ENCODE measurements at places on chromosomes 1 and 21.
A peak's percentile ranks its signal among the peaks of the same experiment; 100 is the strongest.

- no peak for DNase-seq
Measured at GRCh38 chr1:78171736-78172590, 126.2 kb downstream of the GIPC2 start.

GRCh38 chr1:182355723-182356098 is 35.9 kb downstream of the GLUL start:
- DNase-seq: no peak

- DNase-seq: peak; percentile 59
Measured at GRCh38 chr21:17454315-17455027, 58.4 kb upstream of the CXADR start.

GRCh38 chr1:45612941-45613579 is 10.8 kb downstream of the CCDC17 start:
- DNase-seq: no peak

GRCh38 chr1:201570886-201571624 is 32.1 kb downstream of the NAV1 start:
- DNase-seq: no peak

DNA sequence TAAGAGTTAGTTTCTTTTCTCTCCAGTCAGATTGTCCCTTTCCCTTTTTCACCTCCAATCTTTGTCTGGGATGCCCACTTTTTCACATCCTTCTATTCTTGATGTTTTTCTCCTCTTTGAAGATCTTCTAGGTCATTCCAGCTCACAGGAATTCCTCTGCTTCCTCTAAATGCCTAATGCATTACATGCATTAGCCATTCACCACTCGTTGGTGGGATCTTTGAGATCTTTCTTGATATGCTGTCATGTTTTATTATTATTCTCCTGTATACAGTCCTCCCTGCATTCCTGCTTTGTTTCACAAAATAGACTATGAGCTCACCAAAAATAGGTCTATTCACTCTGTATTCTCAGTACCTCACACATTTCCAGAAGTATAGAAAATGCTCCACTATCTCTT is 129.0 kb downstream of the LYPLAL1 start:
- DNase-seq: no peak

- no peak for DNase-seq
Measured at GRCh38 chr1:104878203-104878909, 1128.7 kb downstream of the AMY1C start.

DNA sequence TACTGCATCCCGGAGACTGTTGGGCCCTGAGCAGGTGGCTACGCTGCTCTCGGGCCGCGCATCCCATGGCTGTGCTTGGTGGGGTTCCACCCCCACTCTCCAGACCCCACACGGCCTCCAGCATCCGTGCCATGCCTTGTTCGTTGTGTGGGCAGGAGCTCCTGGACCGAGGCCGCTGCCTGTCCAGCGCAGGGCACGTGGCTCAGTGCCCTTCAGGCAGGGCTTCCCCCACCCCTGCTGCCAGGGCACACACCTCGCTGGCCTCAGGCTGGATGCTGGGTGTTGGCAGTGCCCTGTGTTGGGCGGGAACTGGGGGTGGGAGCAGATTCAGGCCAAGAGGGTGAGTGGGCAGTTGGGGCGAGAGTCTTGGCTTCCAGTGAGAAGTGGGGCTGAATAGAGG is 9.9 kb downstream of the PRKCZ start:
- no peak for DNase-seq

DNA sequence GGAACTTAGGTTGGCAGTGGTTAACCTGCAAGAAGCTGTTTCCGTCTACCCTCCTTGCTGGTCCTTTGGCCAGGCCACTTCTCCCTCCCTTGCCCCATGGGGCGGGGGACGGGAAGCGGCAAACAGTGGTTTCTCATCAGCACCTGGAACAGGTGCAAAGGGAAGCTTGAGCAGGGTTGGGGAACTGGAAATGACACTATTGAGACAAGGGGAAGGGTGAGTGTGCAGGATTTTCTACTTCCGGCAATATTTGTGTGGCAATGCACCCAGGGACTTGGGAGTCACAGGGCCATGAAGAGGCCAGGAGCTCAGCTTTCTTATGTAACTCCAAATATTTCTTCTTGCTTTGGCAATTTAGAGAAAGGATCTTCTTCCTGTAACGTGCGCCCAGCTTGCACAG is 29.0 kb upstream of the SARS1 start:
- no peak for DNase-seq

DNA sequence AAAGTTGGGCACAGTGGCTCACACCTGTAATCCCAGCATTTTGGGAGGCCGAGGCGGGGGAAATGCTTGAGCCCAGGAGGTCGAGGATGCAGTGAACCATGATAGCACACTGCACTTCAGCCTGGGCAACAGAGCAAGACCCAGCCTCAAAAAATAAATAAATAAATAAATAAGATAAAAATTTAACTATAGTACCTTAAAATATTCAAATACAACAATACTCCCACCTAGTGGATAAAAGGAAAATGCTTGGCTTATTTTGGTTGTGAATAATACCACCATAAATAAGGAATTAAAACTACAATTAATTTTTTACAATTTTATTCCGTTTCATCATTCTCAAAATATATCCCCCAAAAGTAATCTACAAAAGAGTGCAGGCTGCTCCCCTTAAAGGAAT is 8.1 kb downstream of the PSMG1 start:
- no peak for DNase-seq

- no peak for DNase-seq
Measured at GRCh38 chr1:52140633-52141512, 1.0 kb upstream of the ZFYVE9 start.

- DNase-seq: peak; percentile 47
Measured at GRCh38 chr1:204633665-204634064, 51.9 kb downstream of the LRRN2 start.

- DNase-seq: no peak
Measured at GRCh38 chr1:151715726-151716404, 738 bp downstream of the CELF3 start.

GRCh38 chr21:46095814-46096595 is 1.9 kb upstream of the COL6A2 start:
- DNase-seq: no peak

DNA sequence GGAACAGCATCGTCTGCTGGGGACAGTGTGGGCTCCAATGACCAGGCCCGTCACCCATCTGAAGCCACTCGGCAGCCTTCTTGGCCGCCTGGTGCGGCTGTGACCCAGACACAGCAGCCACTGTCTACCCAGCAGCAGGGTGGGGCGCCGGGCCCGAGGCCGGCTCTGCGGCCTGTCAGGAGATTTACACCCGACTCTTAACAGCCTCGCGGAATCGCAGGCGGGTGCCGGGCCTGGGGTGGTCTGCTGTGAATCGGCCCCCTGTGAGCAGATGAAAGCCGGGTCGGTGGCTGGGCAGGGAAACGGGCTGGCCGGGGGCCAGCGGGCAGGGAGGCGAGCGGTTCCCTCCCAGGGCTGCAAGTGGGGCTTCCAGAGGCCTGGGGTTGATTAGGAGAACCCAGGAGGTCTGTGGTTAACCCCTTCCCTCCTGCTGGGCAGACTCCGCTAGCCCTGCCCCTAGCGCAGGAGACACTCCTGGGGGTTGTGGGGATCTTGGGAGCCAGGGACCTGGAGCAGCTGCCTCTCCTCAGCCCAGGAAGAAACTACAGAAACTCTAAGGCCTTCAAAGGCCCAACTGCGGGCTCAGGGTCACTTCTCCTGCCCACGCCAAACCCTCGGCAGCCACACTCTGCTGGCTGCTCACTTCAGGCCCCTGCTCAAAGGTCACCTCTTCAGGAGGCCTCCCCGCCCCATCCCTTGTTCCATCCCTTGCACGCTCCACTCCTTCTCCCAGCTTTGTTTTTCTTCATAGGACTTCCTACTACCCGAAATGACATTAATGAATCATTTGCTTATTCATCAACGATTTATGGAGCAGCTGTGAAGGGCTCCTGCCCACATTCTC is 15.6 kb downstream of the RUNX3 start:
- DNase-seq: peak; percentile 49

DNA sequence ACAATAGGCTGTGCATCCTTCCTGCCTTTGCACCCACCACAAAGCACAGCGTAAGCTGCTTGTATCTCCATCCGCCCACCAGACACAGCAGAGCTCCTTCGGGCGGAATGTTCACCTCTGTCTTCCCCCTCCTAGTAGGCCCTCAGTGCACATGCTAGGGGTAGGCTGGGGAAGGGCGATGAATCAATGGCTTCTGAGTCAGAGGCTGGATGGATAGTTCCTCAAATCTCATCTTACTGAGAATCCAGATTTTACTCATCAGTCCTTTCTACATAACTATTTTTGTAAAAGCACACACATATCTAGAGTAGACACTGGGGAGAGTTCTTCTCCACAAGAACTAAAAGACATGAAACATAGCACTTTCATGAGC is 73.8 kb downstream of the BCAR3 start:
- DNase-seq: peak; percentile 67

GRCh38 chr1:67250051-67250653 is 57.5 kb upstream of the IL12RB2 start:
- DNase-seq: no peak

DNA sequence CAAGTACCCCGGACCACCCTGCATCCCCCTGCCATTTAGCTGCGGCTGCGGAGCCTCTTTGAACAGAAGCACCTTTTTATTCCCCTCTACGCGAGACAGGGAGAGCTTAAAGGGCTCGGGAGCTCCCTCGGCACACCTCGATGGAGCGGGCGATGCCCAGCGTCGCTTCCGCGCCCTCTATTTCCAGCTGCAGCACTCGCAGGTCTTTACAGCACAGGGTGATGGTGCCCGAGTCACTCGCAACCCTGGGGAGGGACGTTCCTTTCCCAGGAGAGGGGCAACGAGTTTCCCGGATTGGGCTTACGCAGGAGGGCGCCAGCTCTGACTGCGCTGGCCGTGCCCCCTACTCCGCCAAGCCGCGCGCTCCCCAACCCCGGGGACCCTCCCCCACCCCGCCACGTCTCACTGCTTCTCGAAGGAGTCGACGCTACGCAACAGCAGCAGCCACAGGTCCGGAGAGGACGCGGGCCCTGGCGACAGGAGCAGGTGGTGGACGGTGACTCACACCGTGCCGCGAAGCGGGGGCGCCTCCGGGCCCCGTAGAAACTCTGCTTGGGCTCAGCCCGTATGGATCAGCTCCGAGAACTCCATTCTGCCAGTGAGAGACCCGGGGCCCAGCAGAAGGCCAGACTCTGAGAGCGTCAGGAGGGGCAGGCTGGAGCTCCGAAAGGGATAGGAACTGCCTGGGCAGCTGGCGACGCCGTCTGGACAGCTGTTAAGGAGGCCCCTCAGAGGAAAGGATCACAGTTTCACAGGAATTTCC is 5.8 kb upstream of the FAM167B start:
- DNase-seq: peak; percentile 10

DNA sequence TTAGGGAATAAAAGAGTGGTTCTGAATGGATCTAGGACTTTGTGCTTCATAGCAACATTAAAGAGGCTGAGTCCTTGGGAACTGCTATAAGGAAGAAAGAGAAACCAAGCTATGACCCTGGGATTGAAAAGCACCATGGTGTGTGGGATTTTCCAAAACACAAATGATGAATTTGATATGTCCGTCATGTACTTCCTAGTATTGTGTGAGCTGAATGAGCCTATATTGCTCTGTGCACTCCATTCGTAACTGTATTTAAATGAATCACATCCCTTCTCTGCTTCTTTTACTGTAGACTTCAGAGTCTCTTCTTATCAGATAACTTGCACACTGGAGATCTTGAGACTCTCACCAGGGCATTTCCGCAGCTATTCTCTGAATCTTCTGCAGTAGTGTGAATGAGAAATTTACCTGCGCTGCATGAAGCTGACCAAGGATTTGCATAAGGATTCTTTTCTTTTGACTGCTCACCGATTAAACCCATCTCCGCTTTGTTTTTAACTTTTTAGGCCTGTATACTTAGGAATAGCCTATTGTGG is 23.1 kb upstream of the OR10J4 start:
- DNase-seq: no peak

DNA sequence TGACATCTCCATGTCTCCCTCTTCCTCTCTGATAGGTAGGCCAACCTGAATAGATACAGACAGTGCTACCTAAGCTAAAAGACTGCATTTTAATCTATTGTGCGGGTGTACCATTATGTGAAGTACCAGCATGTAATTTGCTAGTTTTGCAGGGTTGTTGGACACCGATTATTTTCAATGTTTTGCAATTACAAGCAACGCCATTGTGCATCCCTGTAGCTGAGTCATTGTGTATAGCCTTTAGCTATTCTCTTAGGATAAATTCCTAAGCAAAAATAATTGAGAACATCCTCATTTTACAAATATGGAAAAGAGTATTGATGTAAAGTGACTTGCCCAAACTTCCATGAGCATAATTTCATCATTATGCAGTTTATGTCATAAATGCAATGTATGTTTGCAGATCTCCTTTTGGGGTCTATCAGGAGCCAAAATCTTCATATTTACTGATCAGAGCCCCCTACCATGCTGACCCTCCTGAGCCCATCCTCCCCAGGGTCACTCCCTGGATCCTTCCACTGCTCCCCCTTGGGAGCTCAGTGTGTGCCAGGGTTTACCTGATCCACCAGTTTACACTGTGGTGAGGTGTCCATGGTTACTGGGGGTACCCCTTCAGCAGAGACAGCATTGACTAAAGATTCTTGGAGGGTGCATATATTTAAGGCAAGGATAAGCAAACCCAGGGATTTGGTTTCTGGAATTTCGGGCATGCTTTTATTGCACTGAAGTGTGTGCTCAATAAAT is 80.6 kb downstream of the CCDC185 start:
- no peak for DNase-seq

DNA sequence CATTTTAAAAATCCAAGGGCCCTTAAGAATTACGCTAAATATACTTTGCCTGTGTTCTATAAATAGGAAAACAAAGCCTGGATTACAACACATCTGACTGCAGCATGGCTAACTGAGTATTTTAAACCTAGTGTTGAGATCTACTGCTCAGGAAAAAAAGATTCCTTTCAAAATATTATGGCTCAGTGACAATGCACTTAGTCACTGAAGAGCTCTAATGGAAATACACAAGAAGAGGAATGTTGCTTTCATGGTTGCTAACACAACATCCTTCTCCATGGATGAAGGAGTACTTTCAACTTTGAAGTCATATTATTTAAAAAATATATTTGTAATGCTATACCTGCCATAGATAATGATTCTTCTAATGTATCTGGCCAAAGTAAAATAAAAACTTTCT is 248.3 kb upstream of the NEGR1 start:
- DNase-seq: no peak

DNA sequence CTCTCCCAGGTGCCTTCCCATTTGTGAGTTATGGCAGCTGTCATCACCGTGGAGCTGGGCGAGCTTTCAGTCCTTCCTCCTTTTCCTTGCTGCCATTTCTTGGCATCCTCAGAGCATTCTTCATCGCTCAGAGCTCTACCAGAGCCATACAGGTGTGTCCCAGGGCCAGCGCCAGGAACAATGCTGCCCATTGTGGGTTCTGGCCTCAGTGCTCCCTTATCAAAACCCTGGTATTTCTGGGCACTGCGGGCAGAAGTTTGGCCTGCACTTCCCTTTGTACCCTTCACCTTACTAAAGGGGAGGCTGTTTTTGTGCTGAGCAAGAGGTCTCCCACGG is 28.5 kb downstream of the RASSF5 start:
- DNase-seq: no peak
